ENCODE measurements at places on chromosomes 2 and 18.

- no peak for DNase-seq
Observed at GRCh38 chr2:99507937-99508818, 18.4 kb upstream of the REV1 start.

DNA sequence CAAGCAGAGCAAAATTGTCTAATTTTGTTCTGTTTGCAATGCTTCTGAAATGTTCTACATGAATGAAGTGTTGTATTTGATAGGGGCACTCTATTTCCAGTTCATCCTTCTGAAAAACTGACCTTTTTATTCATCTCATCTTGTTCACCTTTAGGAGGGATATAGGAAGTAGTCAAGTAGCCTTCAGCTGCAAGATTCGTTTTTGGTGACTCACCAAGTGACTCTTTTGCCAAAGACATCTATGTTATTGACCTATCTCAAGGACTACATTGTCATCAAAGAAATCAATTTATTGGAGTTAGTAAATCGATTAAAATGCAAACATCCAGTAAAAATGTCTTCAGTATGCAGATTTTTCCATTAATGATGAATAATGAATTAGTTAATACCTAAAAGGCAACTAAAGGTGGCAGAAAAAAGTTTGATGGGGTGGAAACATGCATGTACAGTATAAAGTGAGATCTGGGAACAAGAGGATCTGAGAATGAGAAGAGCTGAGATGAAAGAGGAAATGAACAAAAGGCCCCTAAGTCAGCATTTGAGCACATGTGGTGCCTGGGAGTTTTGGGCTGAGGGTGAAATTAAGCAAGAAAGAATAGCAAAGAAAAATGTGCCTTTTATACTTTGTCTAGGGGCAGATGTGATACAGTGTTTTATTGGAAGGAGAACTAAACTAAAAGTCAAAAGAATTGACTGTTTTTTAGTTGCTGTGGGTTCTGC lies 255.1 kb upstream of the LINC00305 start:
- no peak for DNase-seq

DNA sequence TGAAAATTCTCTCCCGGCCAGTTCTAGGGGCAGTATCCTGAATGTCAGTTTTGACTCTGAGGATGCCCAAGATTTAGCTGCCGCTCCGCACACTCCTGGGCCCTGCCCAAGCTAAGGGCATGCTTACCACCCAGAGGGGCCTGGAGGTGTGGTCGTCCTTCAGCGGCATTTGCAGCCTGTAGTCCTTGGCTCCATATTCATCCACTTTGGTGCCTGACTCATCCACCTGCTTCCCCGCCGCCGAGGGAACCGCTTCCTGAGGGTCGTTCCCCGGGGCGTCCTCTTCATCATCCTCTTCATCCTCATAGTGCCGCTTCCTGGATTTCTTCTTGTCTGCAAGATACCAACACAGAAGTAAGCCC lies 577 bp downstream of the ERCC3 start:
- DNase-seq = peak; percentile 35

DNA sequence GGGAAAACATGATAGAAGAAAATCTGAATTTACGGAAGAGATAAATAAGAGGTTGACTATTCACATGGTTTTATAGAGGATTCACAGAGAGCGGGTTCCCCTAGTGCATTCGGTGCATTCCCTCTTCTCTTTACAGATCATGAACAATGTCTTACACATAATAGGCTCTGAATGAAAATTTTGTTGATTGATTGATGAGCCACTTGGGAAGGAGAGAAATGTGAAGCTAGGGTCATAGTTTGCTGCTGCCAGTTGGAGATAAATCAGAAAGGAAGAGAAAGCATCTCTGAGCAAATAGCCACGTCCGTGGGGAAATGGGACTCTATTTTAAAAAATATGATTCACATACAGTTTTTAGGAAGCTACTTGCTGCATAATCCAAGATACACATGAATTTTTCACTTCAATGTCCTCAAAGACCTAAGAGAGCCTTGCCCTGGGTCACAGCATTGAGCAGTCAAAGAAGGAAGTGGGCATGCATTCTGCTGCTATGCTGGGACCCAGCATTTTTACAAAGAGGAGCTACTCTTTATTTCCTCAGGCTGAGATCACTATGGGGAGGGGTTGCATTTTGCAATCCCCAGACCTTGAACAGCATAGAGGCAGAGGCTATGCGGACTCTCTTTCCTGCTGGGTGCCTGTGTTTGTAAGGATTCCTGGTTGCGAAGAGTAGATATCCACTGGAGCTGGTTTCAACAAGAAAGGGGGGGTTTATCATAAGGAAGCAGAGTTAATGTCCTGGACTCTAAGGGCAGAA lies 395.3 kb downstream of the TSN start:
- no peak for DNase-seq

DNA sequence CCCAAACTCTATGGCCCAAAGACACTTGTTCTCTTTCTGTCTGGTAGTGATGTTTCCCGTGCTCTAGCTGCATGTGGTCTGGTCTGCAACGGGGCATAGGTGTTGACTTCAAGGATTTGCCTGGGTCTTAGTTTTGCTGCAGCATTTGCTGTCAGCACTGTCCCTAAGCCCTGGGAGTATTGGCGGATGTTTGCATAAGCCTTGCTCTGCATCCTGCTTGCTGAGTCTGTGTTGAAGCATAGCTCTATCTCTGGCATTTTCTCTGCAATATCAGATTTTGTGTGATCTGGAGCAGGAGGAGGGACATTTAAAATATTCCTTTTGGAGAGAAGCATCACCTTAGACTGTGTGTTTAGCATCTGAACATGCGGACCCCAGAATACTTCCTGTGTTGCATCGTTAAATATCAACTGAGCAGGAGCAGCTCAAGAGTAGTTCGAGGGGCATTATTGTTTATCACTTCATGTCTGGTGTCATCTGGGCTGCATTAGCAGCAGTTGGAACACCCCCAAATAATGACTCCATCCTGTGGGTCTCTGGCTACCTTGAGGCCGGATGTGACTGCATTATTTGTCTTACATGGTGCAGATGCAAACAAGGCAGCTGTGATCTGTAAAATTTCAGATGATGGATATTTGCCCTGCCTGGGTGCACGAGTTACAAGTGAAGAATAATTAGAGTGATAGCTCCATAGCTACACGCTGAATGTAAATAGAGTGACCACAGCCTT lies 231.7 kb downstream of the TRIB2 start:
- peak; percentile 25 for DNase-seq

DNA sequence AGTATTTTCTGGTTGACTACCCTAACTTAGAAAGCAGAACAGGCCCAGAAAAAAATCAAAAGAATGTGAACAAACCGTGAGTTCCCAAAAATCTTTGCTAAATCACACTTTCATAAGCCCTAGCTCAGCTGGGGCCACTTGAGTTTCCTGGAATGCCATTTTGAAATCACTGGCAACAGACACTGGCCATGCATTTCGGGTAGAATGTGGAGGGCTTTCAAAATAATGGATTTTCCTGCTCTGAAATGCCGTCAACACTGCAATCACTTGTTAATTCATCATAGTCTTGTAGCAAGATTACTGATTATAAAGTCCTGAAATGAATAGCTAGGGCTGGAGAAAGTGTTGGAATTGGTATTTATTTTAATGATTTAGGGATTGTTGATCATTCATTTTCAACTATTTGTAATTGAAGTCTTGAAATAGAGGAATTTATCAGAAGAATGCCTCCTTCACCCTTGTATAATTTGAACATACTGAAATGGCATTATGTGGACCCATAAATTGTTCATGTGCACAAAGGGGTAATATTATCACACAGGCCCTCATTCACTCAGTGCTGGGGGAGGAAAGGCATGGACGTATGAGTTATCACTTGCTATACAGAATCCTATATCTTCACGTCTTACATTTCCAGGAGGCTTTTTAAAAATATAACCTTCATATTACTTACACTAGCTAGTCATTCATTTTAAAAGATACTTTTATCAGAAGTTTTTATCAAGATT lies 134.8 kb downstream of the DTNA start:
- DNase-seq = no peak

DNA sequence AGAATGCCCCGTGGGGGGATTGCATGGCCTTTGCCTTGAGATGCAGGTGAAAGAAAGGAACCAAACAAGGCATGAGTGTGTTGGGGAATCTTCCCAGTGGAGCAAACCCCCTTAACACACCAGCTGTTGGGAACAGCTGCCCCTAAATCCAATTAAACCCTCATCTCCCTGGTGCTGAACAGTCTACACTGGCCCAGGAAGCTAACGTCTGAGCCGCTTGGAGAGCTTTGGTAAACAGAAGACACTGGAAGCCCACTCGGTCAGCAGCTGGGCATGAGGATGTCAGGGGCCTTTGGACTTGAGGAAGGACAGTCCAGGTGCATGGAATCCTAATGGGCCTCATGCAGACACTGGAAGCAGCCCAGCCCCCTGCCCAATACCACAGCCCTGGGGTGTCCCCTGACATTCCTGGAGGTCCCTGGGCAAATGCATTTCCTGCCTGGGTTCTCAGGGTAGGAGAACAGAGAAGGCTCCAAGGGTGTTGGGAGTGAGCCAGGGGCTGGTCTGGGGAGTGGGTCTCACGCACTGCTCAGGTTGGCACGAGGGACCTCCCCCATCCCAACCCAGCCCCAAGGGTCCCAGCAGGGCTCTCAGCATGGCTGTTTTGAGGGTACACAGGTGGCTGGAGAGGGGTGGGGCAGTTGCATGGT lies 37.7 kb downstream of the GBX2 start:
- DNase-seq = no peak

DNA sequence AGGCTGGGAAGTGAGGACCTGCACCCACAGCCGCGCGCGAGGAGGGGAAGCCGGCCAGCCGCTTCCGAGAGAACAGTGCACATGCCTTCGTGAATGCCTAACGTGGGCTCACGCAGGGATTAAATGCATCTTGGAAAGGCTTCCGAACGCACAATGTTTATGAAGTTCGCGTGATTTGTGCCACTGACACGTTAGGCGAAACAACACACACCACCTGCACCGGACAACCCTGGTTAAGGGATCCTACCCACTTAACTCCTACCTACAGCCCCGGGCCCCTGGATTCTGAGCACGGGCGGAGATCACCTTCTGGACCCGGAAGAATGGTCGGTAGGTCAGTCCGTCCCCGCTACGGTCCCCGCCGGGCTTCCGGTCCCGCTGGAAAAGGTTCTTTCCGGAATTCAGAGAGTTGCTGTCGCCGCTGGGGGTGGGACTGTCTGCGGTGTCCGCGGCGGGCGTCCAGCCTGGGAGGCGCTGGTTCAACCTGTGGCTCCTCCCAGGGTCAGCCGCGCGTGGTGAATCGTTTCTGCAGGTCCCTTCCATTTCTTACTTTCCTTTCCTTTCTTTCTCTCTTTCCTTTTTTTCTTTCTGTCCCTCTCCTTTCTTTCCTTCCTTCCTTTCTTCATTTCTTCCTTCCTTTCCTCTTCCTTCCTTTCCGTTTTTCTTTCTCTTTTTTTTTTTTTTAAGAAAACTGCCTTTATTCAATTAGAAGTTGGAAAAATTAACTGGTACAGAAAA lies at the start of gene MTIF2:
Gene MTIF2, minus strand, starts transcription at position 325 of the 738 bp plus-strand sequence. CDS start 5,373 bp downstream, outside the sequence.
- peak; percentile 96 for DNase-seq

DNA sequence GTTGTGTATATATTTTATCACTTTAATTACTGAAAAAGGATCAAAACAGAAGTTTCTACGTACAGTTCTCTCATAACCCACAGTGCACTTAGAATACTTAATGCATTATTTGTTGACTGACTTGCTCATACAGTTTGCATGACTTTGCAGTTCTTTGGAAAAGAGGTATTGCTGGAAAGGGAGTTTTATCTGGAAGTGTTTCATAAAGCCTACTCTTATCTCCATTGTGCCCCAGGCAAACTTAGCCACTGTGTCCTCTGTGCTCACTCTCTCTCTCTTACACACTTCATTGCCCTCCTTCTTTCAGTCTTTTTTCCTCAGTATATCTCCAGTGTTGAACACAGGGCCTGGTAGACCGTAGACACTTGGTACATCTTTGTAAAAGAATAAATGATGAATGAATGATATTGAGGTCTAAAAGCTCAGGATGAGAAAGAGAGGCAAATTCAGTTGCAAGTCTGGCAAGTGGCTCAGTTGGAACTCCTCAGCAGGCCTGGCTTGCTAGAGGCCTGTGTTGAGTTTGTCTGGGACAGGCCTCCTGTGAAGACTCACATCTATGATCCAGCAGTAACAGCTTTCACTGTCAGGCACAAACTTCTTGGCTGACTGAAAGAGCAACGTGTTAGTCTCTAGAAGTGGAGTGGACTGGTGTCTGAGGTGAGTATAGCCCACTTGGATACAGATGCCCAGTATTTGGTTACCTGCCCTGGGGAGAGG lies 56.1 kb downstream of the SETBP1 start:
- DNase-seq = no peak

DNA sequence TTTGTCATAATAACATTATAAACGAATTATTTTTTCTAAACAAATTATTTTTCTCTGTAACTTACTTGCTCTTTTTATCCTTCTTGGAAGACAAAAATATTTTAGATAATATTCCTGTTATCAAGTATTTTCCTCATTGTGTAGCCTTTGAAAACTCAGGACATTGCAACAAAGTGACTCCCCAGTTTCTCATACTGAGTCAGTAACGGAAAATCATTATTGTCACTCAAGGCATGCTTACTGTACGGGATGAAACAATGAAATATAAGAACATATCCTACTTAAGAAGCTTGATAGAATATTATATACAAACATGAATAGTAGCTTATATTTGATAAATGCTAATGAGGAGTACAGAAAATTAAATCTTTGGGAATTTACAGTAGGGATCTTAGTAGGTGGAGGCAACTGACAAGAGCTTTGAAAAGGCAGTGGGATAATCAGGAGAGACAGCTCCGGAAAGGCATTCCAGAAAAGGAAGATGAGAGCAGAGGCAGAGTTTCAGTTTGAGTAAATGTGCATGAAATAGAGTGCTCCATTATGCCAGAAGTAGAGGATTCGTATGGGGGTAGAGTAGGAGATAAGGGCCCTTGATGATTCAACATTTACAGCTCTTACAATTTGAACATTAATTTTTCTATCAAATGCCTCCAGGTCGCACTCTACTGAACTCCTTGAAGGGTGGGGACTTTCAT lies 14.0 kb upstream of the YES1 start:
- no peak for DNase-seq

GRCh38 chr2:209073151-209073550 lies 350.7 kb upstream of the MAP2 start:
- DNase-seq = no peak

DNA sequence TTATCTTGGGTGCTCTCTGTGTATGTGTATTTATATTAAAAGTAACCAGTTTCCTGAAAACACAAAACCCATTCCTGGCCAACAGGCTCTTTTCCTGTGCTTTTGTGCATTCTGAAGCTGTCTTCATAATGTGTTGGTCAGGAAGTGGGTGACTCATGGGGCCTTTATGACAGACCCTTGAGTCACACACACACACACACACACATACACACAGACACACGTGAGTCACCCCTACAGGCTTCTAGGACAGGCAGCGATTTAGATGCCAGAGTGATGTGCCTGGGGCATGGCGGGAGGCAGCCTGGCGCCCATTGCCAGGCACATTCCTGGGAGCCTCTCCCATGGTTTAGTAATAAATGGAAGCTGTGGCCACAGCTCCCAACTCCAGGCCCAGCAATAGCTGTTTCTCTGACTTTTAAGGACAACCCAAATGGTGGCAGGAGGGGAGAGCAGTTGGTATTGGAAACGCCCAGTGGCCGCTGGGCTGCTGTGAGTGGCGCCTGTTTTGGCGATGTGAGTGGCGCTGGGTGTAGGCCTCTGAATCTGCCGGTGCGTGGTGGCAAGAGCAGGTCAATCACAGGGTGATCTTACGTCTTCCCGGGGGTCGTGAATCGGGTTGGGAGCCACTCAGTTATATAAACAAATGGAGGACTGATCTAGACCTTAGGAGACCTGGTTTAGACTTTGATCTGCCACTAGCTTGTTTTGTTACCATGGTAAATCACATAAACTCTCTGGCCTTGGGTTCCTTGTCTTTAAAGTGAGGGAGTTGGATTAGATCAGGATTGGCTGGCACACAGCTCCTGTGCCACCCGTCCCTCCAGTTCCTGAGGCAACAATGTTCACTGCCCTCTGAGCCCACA lies 150.7 kb upstream of the DLX2 start:
- DNase-seq = peak; percentile 97
